ENCODE measurements at places on chromosomes 1 and 21.
A peak's percentile ranks its signal among the peaks of the same experiment; 100 is the strongest.

DNA sequence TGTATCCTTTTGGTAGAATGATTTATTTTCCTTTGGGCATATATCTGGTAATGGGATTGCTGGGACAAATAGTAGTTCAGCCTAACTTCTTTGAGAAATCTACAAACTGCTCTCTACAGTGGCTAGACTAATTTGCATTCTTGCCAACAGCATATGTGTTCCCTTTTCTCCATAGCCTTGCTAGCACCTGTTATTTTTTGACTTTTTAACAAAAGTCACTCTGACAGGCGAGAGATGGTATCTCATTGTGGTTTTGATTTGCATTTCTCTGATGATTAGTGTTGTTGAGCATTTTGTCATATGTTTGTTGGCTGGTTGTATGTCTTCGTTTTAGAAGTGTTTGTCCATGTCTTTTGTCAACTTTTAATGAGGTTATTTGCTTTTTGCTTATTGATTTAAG, 99.8 kb downstream of the UCK2 start:
- DNase-seq: no peak

- DNase-seq: no peak
Observed at GRCh38 chr1:91552091-91552490, 51.4 kb downstream of the CDC7 start.

GRCh38 chr1:39142401-39143060, 62.0 kb upstream of the MACF1 start:
- DNase-seq: no peak

DNA sequence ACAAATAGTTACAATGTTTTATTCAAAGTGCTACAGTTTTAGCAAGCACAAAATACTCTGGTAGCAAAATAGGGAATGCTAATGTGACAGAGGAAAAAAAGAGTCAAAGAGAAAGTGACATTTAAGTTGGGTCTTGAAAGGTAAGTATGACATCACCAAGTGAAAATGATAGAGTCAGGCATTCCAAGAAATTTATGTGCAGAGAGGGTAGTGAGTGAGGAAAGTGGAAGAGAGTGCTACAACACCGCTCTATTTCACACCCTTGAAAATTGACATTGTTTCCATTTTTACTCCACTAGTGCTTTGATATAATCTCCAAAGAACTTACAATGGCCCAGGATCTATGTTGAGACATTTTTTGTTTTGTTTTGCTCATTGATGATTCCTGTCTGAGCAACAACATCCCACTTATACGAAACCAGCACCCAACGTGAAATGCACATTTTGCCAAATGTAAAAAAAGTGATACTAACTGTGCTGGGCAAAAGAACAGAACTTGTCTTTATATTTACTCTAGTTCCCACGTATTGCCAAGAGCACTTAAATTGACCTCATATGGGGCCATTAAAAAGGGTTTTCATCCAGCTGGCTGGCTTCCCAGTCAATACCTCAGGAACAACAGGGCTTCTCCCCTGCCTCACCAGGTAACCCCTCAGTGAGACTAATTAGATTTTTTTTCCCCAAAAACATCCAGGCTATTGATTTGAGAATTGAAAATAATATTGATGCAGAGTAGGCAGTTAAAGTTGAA, 206.3 kb upstream of the NR5A2 start:
- DNase-seq: no peak

- DNase-seq: no peak
Observed at GRCh38 chr1:166479052-166479631, 312.3 kb upstream of the FAM78B start.

GRCh38 chr1:63622849-63623566, 29.8 kb downstream of the PGM1 start:
- DNase-seq: no peak

- no peak for DNase-seq
Observed at GRCh38 chr1:29878501-29878900, 642.2 kb downstream of the PTPRU start.

DNA sequence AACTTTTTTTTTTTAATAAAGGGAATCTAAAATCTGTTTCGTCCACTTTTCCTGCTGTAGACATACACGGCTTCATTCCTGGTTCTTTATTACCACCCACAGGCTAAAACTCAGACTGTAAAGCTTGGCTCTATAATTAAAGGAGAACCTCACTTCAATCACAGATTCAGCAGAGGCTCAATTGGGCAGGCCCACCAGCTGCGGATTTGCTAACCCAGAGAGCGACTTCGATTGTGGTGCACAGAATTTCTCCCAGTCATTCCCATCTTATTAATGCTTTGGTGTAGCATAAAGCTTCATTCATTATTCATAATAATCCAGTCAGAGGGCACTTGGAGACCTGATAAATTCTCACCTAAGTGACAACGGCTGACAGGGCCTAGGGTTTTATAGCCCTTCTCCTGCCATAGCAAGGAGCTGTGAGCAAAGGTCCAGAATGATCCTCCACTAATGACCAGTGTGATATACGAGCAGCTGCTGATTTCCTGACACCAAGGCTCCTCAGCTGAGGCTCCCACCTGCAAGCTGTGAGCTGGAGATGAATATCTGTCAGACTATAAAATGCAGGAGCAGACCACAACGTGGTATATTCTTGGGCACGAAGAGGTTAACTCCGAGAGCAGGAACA, 149.0 kb downstream of the ATP6V1G3 start:
- DNase-seq: no peak

- no peak for DNase-seq
Observed at GRCh38 chr1:161222175-161223019, 1.0 kb downstream of the APOA2 start.

- no peak for DNase-seq
Observed at GRCh38 chr1:232287676-232288569, 342.0 kb downstream of the SIPA1L2 start.

DNA sequence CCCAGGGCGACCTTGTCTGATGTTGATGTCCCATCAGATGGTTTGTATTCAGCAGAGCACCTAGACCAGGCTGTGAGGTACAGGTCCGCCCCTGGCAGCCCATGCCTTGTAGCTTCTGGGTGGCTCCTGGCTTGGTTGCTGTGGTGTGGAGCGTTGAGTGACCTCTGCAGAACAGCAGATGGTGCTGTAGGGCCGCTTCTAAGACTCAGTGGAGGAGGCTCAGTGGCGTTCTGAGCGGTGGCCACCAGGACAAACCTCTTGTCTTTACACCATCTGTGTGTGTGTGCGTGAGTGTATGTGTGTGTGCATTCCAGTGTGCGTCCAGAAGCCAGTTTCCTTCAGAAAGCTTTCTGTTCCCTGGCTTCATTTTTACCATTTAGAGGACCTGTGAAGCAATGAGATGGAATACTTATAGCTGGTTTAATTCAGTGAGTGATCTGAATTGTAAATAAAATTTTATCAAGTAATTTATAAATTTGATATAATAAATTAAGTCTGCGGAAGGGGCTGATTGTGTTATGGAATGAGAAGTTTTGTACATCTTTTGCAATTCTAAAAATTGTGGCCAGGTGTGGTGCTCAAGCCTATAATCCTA, 66.1 kb downstream of the ADARB1 start:
- DNase-seq: peak; percentile 81

DNA sequence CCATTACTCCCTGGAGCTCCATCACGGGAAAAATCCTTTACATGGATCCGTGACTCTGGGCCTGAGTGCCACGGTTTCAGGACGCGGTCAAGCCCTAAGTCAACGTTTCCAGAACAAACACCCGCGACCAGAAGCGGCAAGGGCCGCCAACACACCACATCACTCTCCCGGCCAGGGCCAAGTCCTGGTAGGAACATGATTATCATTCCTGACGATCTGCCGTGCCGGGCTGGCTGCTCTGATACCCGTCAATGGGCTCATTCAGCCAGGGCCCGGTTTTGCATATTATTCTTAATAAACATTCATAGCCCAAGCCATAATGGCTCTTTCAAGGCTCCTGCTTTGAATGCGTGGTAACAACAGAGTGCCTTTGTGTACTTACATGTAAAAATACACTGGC, 44.6 kb upstream of the SIM2 start:
- DNase-seq: no peak

- no peak for DNase-seq
Observed at GRCh38 chr1:31642366-31642765, 2.3 kb downstream of the PEF1 start.

- DNase-seq: peak; percentile 40
Observed at GRCh38 chr1:159214149-159214760, 9.6 kb downstream of the ACKR1 start.

GRCh38 chr1:45862008-45862407, 58.6 kb downstream of the MAST2 start:
- no peak for DNase-seq

GRCh38 chr1:177227978-177228692, 57.4 kb downstream of the BRINP2 start:
- no peak for DNase-seq

DNA sequence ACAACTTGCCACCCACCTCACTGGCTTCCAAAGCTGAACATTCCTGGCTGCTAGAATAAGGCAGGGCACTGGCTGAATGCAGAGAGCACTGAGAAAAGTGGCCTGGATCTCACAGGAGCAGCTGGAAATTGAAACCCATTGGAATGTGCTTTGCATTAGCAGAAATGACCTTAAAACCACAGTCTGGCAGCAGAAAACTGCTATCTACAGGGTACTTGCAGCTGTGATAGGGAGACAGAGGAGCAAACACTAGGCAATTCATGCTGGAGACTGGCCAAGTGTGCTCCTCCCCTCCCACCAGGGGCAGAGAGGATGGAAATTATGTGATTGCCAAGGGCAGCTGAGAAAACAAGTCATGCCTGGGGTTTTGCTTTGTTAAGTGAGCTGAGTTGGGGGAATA, 47.2 kb downstream of the HSD3B1 start:
- DNase-seq: no peak

DNA sequence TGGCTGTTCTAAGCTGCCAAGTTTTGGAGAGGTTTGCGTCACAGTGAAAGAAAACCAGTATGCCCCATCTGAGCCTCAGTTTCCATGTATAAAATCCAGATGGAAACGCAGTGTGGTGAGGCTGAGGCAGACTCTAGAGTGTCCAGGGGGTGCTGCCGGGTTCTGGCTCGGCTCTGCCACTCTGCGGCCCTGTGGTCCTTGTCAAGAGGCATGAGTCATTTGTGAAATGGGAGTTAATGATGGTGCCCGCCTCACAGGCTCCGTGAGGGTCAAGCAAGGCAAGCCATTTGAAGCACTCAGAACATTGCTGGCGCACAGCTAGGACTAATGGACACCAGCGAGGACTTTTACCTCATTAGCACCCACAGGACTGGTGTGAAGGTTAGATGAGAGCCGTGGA, 214.3 kb downstream of the PTPRU start:
- DNase-seq: no peak

DNA sequence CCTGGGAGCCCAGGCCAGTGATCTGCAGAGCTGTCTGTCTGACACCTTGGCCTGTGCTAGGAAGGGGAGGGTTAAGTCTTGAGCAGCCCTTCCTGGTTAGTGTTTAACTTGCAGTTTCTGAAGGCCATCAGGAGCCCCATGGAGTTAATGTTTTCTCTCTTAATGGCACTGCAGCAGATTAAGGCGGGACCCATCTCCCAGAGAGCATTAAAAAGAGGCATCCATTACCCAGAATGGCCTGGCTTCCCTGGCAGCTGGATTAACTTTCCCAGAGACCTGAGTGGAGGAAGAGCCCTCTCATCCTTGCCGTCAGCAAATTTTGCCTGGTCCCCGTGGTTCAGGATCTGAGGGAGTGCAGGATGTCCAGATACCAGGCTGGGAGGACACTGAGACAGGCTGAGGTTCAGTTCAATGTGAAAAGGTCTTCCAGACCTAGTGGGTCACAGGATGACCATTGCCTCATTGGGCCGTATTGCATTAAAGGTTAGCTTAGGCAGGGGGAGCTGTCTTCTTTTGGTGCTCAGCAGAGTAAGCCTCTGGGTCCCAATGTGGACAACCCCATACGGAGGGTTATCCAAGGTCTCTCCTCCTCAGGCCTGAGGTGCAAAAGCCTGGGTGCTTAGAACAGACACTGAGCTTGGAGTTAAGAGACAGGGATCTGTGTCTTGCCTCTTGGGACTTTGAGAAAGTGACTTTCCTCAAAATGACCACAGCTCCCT, 522.6 kb downstream of the PTPRU start:
- no peak for DNase-seq

GRCh38 chr1:113976609-113977278, 2.5 kb upstream of the OLFML3 start:
- DNase-seq: no peak

DNA sequence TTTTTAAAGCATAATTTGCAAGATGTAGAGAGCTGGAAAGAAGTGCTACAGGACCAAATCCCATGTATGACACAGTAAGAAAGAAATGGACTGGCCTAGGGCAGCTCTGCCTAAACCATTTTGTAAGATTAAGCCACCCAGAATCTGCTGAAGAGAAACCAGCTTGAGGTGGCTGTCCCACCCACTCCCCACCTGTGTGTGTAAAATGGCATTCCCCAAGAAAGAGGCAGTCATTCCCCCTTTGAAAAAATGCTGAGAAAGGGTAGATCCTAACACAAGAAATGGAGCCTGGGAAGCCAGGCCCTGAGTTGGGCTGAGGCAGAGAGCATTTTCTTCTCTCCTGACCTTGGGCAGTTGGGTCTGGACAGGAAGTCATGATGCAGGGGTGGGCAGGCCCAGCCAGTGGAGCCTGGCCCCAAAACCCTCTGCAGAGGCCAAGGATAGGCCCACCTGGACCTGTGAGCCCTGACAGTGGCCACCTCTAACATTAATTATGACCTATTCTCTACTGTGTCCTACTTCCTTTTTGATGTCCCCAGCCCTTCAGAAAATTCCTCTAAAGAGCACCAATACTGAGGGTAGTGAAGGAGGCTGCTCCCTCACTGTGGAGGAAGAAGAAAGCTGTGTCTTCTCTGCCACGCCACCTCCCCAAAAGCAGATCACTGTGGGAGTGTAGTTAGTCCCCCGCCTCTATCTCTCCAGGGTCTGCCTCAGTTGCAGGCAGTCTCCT, 94.0 kb downstream of the EDEM3 start:
- DNase-seq: no peak

DNA sequence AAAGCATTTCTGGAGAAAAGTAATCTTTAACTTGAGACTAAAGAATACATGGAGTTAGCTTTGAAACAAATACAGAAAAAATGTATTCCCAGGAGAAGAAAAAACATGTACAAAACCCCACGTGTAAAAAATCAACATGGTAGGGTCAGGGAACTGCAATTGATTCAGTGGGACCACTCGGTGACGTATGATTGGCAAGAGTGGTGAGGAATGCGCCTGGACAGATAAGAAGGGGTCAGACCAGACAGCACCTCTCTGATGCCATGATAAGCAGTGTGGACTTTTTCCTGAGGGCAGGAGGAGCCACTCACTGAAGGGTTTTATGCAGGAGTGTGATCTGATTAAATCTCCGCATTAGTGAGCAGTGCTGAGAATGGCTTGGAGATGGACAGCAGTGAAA, 142.5 kb downstream of the DAB1 start:
- no peak for DNase-seq
